ENCODE measurements at places on chromosomes 6 and 20.

DNA sequence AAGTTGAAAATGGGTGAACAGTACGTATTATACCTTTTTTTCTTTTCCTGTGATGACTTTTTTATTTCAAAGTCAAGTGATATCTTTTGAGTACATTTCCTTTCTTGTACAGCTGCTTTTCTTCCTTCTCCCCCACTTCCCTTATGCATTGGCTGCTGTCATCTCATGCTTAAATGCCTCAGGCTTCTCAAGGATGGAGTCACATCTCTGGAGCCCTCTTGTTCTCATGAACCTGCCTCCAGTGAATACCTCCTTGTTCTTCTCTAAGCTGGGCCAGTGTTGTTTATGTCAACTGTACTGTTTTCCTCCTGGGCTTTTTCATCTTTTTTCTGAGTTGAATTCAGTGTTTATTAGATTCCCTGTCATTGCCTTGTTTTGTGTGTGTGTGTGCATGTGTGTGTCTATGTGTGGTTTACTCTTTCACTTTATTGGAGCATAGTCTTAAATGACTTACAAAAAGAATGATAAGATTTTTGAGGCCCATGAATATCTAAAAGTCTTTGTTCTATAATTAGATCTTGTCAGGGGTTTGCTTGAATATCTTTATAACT lies 23.6 kb downstream of the STXBP5 start:
- DNase-seq: no peak

DNA sequence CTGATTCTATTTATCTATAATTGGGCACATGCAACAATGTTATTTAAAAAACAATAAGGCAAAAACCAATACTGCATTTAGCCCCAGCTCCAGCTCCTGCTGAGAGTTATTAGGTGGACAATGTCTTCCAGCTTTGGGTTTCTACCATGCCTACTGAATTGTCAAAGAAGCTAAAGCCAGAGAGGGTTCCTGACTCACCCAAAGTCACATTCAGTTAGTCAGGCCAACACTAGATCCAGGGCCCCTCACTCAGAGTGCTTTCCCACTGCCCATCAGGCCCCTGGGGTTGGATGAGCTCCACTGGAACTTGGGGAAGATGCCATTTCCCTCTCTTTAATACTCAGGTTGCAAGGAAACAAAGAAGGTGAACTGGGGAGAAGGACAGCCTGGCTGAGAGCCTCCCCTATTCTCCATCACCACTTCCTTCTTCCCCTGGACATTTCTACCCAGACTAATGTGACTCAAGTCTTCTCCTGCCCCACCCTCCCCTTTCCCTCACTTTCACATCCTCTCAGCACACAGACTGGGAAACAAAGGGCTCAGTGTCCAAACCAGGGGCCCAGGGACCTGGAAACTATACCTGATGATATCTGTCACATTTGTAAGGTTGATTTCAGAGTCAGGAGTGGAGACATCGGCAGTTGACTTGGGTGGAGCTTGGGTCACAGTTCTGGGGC lies 6.0 kb downstream of the TREM1 start:
- DNase-seq: no peak

DNA sequence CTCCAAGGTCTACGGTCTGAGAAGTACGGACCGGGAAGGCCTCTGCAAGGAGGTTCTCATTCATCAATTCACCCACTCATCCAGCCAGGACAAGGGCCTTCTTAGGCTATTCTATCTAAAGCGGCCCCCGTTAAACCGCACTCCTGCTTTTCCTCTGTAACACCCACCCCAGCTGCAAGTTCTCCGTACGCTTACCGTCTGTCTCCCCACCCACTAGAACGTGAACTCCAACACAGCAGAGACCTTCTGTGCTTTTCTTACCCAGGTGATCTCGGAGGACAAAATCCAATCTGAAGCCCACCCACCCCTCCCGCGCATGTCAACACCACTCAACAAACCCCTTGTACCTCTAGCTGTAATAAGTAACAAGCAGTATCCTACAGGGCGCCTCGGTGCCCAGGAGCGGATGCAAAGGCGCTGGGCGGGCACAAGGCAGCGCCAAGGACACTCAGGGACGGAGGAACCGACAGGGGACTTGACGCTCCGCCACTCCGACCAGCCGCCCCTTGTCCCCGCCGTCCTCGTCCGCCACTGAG lies 351 bp downstream of the AURKA start:
- DNase-seq: no peak

GRCh38 chr6:169095153-169095552 lies 158.5 kb downstream of the THBS2 start:
- DNase-seq: no peak

DNA sequence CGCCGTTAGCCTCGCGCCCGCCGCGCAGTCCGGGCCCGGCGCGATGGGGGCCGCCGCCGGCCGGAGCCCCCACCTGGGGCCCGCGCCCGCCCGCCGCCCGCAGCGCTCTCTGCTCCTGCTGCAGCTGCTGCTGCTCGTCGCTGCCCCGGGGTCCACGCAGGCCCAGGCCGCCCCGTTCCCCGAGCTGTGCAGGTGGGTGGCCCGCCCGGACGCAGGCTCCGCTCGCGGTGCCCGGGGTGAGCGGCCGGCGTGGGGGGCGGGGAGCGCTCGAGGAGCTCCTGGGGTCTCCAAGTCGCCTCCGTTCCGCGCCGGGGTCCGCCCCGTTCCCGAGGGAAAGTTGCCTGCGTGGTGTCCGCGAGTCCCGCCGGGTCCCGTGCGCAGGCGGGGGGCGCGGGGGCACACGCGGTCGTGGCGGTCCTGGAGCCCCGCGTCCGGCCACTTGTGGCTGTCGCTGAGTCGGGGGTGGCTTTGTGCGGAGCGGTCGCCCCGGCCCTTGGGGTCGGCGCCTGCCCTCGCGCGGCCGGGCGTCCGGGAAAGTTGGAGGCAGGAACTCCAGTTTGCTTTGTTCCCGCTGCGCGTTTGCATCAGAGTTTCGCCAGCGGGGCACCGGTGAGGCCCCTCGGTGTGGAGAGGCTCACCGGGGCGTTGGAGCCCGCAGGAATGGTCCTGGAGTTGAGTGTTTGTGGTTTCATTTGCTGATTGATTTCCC lies 476 bp downstream of the IGF2R start:
- no peak for DNase-seq

DNA sequence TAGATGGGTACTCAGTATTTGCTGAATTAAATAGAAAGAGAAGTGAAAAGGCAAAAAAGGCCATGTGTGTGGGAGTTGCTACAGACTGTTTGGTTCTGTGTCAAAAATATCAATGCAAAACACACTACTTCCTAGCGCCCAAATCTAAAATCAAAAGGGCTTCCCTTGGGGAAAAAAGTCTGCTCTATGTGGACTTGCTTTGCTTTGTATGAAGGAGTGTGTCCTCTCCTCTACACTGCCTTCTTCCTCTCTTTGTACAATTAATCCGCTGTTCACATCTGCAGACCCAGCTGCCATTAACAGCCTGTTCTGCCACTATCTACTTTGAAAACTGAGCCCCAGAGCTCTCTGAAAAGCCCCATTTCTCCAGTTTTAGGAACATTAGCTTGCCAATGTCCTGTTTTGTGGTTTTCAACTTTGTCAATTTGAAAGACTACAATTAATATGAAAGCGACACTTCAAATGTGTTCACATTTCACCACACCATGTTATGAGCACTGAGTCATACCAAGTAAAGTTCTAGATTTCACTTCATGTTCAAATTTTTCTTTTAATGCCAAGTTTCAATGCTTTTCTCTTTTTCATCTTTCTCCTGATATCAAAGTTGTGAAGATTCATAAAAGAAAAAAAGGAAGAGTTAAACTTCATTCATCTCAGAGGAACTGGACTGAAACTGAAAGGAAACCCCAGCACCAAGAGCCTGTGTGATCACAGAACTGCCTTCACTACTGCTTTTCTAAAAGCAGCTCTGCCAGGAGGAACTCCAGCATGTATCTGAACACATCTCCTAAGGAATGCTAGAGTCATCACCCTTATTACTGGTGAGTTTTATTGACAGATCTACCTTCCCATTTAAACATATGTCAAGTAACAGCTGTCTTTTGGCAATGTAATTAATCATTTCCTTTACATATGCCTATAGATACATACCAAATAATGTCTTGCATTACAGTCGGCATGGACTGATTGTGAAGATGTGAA lies 102.6 kb downstream of the KIF13A start:
- no peak for DNase-seq

GRCh38 chr6:74434171-74434570 lies 738.2 kb downstream of the CD109 start:
- no peak for DNase-seq

DNA sequence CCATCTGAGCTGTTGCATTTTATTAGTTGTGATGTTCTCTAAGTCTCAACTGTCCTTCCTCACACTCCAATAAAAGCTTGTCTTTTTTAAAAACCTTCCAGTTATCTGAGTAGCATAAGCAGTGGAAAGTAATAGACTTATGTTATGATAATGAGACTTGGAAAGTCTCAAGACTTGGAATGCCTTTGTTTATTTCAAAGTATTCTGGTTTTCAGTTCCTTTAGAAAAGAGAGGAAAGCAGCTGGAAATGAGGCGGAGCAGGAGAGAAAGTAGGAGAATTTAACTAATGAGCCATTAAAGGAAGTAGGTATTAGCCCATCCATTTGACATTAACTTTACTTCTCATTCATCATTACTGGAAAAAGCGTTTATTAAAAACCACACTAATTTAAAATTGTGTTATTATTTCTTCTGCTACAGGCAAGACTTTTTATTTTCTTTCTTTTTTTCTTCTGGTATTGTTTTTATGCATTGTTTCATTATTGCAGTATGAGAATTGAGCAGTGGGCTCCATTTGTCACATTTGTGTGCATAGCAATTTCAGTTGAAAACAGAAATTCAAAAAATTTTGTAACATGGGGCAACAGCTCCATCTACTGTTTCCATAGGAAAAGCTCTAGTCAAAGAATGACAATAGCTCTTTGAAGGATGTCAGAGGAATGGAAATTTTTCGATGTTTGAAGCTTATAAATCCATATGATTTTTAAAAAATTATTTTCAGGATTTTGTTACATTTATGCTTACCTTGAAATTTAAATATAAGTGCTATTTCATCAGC lies 194.8 kb downstream of the COL9A1 start:
- no peak for DNase-seq

GRCh38 chr6:10151144-10151915 lies 263.5 kb downstream of the TFAP2A start:
- DNase-seq: no peak

- DNase-seq: peak; percentile 62
These were observed 4.1 kb upstream of the BNIP5 start for GRCh38 chr6:36340618-36341454.

- DNase-seq: no peak
These were observed 183.0 kb upstream of the TAB2 start for GRCh38 chr6:149134511-149134933.

DNA sequence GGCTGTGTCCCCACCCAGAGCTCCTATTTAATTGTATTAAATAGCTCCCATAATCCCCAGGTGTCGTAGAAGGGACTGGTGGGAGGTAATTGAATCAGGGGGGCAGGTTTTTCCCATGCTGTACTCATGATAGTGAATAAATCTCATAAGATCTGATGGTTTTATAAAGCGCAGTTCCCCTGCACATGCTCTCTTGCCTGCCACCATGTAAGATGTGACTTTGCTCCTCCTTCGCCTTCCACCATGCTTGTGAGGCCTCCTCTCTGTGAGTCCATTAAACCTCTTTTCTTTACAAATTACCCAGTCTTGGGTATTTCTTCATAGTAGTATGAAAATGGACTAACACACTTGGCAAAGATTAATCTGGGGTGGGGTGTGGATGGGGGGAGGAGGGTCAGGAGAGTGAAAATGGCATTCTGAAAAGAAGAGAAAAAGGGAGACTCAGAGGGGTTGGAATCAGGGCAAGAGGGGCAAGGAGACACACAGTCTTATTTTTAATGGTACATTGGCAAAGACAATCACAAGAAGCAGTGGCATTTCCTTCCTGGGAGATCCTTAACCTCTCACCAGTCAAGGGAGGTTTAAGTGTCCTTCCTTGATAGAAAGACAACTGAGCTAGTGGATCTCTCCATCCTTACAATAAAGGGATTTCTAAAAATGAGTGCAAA lies 37.5 kb upstream of the NOX3 start:
- DNase-seq: no peak

- no peak for DNase-seq
These were observed 99.7 kb downstream of the ZMYND8 start for GRCh38 chr20:47256668-47257236.

- no peak for DNase-seq
These were observed 147.2 kb downstream of the SYCP2 start for GRCh38 chr20:59785986-59786795.

DNA sequence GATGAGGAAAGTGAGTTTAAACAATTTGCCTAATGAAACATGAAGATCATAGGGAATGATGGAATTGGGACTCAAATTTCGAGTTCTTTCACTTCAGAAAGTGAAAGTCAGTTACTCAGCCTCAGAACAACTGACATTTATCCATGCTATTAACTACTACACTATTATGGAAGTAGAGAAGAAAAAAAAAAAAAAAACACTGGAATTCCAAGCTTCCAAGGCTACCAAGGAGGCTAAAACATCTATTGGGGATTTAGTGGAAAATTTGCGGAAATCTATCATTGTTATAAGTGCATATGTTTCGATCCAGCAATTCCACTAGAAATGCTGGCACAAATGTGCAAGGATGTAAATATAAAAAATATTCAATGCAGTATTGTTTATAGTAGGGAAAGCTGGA lies 70.4 kb downstream of the TSHZ2 start:
- no peak for DNase-seq

GRCh38 chr20:62423326-62423706 lies 4.0 kb downstream of the RBBP8NL start:
- no peak for DNase-seq

GRCh38 chr6:24980507-24981385 lies 45.0 kb upstream of the RIPOR2 start:
- DNase-seq: no peak

- DNase-seq: no peak
These were observed 876 bp upstream of the DSP start for GRCh38 chr6:7540595-7540994.

DNA sequence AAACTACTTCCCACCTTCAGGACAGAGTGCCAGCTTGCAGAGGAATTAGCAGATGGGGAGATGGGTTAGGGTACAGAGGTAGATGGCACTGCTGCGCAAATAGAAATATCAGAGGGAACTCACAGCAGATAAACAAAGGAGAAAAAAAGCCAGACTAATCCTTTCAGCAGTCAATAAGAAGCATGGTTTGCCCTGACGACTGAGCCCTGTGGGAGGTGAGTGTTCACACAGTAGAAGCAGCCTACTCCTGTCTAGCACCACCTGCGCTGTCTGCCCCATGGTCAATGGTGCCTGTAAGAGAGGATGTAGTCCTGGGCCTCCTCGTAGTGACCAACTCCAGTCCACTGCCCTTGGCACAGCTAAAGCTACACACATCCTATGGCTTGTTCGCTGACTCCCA lies 174.1 kb downstream of the IBTK start:
- DNase-seq: no peak

- no peak for DNase-seq
These were observed 135.5 kb downstream of the PAX1 start for GRCh38 chr20:21840991-21841390.

DNA sequence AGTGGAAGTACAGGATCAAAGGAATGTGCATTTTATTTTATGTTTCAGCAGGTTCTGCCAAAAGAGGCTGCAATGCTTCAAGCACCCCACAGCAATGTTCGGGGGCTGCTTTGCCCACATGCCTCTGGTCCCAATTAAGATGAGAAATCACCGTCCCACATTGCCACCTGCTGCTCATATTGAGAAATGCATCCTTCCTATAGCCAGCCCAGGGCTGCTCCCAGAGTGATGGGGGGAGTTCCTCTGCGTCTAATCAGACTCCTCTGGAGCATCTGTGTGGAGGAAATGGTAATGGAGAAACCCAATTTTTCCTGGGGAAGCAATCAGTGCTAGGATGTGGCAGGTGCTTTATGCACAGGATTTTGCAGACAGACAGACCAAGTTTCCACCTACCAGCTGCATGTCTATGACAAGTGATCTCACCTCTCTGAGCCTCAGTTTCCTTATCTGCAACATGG lies 33.7 kb downstream of the PTGIS start:
- DNase-seq: peak; percentile 19

GRCh38 chr6:8589941-8590729 lies 154.8 kb upstream of the SLC35B3 start:
- no peak for DNase-seq
